H9 (cell line): ENCODE measurements at places on chromosomes 1 and 21.
A peak's percentile ranks its signal among the peaks of the same experiment; 100 is the strongest.

GRCh38 chr1:168235548-168235885 is 9.7 kb downstream of the SFT2D2 start:
- no peak for DNase-seq

DNA sequence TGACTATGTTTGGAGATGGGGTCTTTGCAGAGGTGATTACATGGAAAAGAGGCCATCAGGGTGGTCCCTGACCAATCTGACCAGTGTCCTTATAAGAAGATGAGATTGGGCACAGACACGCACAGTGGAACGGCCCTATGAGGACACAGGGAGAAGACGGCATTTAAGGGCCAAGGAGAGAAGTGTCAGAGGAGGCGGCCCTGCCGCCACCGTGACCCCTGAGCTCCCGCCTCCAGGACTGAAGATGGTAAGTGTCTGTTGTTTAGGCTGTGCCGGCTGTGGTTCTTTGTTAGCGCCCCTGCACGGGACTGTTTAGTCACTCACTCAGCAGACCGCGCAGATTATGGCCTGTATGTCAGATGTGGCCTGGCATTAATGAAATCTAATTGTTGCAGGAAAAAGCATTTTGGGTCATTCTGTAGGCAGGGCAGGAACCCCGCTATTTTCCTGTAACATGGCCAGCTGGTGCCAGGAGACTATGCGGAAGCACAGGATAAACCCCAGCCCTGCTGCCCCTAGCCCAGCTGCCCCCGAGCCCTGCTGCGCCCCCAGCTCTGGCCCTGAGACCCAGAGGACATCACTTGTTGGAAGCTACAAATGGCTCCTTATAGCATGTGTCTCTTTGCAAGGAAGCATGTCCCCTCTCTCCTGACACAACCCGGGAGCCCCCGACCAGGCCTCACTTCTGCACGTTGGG is 53.7 kb upstream of the RIPK4 start:
- no peak for DNase-seq

GRCh38 chr1:180912211-180912800 is 391 bp upstream of the KIAA1614 start:
- DNase-seq: peak; percentile 62

GRCh38 chr1:53246261-53247134 is 8.2 kb upstream of the MAGOH start:
- DNase-seq: no peak

DNA sequence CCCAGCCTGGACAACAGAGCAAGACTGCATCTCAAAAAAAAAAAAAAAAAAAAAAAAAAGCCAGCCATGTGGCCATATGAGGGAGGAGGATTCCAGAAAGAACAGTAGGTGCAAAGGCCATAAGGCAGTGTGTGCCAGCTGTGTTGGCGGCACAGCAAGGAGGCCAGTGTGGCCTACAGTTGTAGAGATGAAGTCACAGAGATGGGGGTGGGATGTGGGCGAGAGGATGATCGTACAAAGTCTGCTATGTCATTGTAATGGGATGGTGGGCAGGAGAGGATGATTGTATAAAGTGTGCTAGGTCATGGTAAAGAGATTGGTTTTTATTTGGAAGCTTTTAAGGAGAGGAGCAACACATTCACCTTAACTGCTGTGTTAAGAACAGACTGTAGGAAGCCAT is 9.8 kb upstream of the CR1 start:
- DNase-seq: no peak

GRCh38 chr1:180519846-180520245 is 17.5 kb upstream of the ACBD6 start:
- no peak for DNase-seq

GRCh38 chr21:14522736-14523135 is 23.4 kb downstream of the SAMSN1 start:
- no peak for DNase-seq

- DNase-seq: no peak
These were observed 27.9 kb downstream of the GNB1 start for GRCh38 chr1:1862905-1863547.

DNA sequence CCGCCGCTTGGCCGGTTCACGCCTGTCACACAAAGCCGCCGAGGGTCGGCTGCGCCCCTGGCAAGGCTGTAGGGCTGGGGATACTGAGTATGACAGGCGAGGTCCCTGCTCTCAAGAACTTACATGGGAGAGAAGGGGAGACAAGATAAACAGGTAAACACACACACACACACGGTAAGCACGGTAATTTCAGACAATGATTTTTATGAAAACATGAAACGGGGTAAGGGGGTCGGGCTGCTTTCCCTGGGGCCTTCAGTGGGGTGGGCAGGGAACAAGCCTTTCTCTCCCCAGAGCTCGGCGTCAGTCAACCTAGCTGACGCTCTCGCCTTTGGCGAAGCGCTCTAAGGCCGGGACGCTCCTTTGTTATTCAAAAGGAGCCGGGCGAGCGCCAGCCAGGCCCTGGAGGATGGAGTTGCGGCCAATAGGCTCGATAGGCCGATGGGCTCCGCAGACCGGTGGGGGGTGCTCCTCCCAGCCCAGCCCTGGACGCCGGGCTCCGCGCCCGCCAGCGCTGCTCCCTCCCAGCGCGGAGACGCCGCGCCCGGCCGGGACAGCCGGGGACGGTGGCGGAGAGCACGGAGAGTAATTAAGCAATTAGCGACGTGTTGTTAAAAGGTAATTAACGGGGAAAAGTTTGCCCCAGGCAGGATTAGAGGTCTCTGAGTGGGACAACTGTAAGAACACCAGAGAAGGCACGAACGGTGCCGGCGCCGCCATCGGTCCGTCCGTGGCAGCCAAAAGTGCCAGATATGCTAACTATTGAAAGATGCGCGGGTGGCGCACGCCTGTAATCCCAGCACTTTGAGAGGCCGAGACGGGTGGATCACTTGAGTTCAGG is 950 bp upstream of the INKA2 start:
- DNase-seq: peak; percentile 94

GRCh38 chr1:117681093-117681900 is 75.4 kb downstream of the TENT5C start:
- DNase-seq: no peak

DNA sequence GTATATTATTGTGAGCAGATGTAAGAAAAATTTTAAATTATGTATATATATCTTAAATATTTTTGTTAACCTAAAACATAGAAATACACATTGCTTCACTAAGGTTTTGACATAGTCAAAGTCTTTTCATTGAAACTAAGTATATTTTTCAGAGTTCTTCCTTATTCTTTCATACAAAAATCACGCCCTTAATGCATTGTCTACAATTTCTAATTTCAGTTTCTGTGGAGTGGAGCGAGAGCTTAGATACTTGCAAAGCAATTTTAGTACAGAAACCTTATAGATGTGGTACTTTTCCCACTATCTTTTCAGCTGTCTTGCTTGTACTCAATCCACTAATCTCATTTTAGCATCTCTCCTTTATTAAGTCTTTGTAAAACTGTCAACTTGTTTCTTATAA is 63.2 kb downstream of the CD58 start:
- no peak for DNase-seq

- DNase-seq: no peak
These were observed 32.3 kb downstream of the HHAT start for GRCh38 chr1:210360852-210361477.

DNA sequence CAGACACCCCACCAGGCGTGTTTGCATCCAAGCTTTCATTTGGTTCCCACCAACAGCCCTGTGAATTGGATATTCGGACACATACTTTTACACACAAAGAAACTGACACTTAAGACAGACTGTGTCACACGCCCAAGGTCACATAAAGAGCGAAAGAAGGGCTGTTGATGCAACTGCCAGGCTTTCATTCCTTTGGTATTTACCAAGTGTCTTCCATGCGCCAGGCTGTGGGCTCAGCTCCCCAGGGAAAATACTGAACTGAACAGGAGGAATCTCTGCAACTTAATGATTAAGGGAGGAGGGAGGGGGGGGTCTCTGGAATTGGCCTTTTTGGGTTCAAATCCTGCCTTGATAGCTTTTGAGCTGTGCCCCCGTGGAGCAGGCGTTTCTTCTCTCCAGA is 122.8 kb downstream of the ACTL8 start:
- no peak for DNase-seq

- DNase-seq: no peak
These were observed 741.1 kb upstream of the B3GALT2 start for GRCh38 chr1:193927550-193927949.

DNA sequence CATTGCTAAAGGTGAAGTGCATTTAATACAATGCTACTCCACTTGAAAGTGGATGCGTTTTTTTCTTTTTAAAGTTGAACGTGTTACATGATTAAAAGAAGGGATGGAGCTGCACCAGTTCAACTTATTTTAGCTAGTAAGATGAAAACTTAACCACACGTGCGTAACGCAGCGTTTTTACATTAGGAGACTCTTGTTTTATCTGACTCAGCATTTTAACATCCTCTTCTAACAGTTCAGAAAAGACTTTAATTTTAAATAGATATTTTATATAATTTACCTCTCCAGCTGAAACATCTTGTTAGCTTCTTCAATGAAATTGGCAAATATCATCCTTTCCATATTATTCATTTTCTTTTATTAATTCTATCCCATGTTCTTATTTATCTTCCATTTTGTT is 33.4 kb downstream of the EXO1 start:
- DNase-seq: no peak

DNA sequence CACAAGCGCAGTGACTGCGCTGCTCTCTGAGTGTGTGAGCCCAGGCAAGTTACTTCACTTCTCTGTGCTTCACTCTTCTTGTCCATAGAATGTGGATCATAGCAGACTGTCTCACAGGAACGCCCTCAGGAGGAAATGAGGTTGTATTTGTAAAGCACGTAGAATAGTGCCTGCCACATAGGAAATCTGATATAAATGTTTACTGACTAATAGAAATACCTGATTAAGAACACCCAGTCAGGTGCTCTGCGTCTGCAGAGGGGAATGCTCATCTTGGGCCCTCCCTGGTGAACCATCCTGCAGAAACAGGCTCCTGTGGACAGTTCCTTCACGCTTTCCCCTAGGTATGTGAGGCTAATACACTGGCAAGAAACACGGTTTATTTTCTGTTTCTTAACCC is 100.3 kb downstream of the BEND5 start:
- no peak for DNase-seq

DNA sequence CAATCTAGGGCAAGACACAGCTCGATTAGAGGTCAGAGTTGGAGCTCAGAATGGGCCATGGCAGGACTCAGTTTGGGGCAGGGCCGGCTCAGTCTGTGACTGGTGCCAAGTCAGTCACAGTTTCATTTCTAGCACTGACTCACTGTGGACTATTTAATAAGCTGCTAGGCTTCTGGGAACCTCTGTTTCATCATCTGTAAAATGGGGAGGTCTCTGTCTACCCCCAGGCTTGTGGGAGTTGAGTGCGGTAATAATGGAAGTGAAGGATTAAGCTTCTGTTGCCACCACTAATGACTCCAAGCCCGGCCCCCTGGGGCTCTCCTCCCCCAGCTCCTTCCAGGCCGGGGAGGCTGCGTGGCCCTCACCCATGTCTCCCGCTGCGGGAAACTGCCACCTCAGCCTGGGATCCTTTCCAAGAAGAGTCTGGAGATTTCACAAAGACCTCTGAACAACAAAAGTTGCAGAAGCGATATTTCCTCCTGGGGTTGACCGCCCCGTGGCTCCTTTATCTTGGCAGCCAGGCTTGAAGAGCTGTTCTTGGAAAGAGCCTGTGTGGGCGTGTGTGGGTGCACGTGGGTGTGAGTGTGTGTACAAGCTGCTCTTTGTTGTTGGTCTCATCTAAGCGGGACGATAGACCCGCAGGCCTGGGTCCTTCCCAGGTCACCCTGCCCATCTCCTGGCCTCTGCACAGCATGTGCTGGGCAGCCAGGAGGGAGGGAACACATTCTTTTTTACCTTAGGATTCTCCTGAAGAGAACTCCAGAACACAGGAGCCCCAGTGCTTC is 29.1 kb downstream of the KNCN start:
- no peak for DNase-seq

DNA sequence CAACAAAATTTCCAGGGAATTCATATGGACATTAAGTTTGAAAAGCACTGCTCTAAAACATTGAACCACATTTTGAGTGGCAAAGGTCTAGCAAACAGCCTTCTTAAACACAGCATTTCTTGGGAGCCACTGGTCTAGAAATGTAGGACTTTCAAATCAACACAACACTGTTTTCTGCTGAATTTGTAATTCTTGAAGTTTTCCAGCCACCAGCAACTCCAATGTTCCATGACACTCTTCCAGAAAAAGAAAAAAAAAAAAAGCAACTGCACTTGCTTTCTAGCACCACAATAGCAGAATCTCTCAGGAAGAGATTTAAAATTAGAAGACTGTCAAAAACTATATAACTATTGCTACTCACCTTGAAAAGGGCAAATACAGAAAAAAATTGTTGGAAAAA is 4.5 kb downstream of the SYDE2 start:
- no peak for DNase-seq
